ENCODE measurements at places on chromosomes 5 and 9.

DNA sequence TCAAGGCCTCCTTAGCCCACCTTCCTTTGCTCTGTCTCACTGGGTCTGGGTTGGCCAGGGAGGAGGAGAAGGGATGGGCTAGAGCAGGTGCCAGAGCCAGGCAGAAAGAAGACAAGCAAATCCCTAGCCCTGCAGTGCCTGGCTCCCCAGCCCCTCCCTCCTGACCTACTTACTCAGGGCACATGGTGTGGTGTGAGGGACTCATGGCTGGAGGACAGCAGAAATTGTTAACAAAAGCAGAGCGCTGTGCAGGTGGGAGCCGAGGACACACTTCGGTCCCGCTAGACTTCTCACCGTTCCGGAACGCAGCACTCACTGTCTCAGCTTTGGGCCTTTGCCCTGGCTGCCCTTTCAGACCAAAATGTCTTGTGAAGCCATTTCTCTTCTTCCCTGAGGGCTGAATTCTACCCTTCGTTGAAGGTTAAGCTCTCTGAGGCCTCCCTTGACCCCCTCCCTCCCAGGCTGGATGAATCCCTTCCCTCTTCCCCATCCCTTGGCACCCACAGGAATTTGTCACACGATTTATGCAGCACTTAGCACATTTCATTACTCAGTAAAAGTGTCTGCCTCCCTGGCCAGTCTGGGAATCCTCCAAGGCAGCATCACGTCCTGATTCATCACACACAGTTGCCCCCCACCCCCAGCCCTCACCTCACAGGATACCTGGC lies 263.9 kb upstream of the TRPC7 start:
- no peak for DNase-seq

- no peak for DNase-seq
Observed at GRCh38 chr5:6321078-6321477, 57.3 kb downstream of the MED10 start.

GRCh38 chr5:179256328-179257175 lies 88.7 kb downstream of the ADAMTS2 start:
- DNase-seq: no peak

DNA sequence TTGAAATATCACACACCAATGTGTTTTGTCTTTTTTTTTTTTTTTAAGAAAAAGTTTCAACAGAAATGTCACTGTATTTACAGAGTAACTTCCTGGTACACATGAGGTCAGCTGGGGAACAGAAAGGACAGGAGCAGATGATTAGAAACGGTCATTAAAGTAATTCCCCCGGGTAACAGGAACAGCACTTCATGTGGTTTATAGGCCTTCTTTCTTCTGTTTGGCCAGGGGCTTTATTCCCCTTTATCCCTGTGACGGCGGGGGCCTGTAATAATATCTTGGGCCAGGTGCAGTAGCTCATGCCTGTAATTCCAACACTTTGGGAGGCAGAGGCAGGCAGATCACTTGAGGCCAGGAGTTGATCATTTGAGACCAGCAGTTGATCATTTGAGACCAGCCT lies 30.5 kb upstream of the MSH3 start:
- no peak for DNase-seq

DNA sequence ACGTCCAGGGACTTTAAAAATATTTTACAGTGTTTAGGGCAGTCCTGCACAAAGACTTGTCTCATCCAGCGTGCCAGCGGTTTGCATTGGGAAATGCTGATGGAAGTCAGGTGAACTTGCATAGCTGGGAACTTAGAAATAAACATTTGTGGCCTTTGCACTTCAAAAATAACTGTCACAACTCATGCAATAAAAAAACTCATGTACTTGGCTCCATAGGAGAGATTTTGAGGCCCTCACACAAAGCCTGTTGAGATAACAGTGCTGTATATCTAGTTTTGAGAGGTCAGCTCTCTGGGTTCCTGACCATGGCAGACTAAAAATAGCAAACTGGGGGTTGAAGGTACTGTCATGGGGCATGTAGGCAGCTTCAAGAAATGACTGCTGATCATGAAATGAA lies 5.5 kb downstream of the COMMD10 start:
- no peak for DNase-seq

GRCh38 chr5:10885026-10885425 lies 124.0 kb upstream of the DAP start:
- no peak for DNase-seq

GRCh38 chr5:9707732-9708462 lies 77.7 kb upstream of the TAS2R1 start:
- DNase-seq: no peak

DNA sequence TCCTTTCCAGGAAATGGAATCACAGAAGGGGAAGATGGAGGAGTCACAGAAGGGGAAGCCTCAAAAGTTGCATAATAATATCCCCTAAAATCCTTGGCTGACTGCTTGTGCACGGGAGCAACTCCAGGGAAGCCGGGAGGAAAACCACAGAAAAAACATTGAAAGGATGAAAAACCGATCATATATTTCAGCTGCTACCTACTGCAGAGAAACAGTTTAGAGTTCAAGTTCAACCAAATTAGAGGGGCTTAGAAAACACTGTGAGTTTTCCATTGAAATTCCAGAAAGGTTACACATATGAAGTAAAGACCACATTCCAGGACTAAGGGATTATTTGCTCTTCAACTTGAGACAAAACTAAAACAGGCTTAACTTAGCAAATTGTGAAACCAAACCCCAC lies 37.6 kb upstream of the MTAP start:
- no peak for DNase-seq

DNA sequence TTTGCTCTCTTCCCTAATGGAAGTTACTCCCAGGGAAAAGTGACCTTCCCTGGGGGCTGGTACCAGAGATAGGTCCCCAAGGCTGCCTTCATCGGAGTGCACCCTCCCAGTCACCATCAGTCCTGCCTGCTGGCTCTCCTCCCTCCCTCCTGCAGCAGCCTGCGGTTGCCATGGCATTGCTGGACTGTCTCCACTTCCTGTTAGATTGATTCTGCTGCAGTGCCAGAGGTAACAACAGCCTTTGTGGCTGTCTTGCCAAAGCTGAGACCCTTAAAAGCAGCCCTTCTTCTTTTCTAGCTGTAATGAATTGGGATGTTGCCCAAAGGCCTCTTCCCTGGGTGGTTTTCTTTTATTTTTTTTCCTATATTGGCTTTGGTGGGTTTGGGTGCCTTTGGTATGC lies 78.1 kb upstream of the PRLR start:
- DNase-seq: no peak

- DNase-seq: no peak
Observed at GRCh38 chr5:159061834-159062474, 37.8 kb downstream of the EBF1 start.

- DNase-seq: no peak
Observed at GRCh38 chr5:56006094-56006493, 11.3 kb upstream of the IL6ST start.

GRCh38 chr9:95112436-95113280 lies 204.9 kb downstream of the FANCC start:
- DNase-seq: no peak

DNA sequence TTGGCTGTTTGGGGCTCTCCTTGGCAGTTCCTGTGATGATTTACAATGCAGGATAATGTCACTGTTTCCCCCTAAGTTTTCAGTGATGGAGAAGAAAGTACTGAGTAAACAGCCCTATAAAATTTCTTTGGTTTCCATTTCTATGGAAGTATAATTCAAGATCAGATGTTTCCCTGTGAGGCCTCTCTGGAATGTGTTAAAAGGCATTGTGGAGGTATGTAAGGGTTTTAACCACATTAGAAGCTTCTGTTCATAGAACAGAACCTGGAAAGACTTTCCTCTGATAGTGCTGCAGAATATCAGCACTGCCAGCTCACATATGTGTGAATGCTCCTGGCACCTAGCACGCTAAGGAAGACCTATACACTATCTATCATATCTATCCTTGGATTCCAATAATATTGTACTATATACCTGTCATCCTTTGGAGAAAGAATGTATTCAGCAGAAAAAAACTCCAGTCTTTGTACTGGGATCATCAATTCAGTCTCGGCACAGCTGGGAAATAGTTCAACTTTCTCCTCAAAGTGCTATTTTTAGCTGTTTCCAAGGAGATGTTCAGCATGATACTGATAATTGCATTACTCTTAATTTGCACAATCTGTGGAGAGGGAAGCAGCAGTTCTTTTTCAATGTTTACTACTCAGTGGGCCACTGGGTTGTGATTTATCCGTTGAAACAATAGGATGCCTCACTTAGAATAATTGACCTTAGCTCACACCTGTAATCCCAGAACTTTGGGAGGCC lies 21.9 kb downstream of the TTC1 start:
- DNase-seq: peak; percentile 16

DNA sequence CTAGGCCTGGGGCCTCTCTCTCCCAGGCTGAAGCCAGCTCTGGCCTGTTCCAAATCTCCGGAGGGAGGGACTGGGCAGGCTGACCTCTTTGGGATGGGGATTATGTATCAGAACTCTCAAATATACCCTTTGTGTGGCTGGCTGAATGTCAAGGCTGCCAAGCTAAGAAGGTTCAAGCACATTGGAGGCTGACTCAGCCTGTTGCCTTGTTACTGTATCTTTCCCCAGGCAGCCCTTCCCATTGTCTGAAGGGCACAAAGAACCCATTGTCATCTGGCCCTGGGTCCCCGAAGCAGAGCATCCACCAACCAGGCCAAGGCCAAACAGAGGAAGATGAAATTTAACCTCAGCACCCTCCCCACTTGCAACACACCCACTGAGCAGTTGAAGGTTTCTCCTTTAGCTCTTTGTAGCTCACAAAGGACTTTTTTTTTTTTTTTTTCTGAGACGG lies 7.3 kb upstream of the SPARC start:
- DNase-seq: no peak

DNA sequence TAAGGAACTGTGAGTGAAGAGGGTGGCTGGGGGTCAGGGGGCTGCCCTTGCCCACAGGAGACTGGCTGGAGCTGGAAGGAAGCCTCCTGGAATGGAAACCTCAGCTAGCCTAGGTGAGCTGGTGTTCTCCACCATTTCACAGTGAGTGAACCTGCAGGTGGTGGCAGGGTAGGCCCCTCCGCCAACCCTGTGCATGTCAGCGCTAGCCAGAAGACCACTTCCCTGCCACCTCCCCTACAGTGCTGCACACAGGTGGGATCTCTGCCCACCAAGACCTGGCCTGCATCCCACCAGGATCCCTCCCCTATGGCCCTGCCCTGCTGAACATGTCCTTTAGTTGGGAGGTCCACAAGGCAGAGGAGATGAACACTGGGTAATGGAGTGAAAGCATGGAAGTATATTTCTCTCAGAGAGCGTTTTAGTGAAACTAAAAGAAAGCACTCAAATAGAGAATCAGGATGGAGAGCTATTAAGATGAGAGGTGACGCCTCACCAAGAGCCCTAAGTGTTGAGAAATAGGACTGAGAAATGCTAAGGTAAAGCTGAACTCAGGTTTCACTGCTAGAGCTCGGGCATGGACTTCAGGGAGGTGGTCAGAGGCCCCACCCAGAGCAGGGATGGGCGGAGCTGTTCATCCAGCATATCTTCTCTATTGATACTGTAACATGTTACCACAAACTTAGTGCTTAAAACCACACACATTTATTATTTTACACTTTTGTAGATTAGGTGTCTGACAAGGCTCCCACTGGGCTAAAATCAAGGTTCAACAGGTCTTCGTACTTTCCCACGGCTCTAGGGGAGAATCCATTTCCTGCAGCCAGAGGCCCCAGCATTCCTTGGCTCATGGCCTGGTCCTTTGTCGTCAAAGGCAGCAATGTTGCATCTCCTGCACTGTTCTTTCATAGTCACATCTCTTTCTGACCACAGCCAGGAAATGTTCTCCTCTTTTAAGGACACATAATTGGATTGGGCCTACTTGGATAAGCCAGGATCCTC lies 83.2 kb downstream of the DIRAS2 start:
- DNase-seq: no peak

DNA sequence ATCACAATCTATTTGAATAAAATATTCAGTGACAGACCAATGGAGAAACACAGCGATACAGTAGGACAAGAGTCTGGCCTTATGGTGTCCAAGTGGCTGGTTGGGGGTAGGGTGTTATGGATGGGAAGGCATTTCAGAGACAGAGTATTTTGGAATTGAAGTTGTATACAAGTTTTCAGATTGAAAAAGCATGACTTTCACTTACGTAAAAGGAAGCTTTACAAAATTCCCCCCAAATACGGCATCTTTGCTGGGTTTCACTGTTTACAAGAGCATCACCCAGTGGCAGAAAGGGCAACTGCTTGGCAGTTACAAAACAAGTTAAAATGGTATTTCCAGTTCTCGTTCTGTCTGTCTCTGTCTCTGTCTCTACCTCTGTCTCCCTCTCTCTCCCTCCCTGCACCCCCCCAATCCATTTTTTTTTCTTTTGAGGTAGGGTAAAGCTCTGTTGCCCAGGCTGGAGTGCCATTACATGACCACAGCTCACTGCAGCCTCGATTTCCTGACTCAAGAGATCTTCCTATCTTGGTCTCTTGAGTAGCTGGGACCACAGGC lies 86.2 kb downstream of the PTPN3 start:
- DNase-seq: no peak

- no peak for DNase-seq
Observed at GRCh38 chr5:172141949-172142319, 46.1 kb downstream of the STK10 start.

- peak; percentile 37 for DNase-seq
Observed at GRCh38 chr5:56409331-56410190, 176.4 kb upstream of the ANKRD55 start.

Data from GM04503 (cell line).